ENCODE measurements at places on chromosomes 6 and 20. TPM values are rescaled to one million over a fixed set of nuclear protein-coding genes. Genes with fewer than 3 reads are reported as not detected.

The METTL24 gene
- not detected for total RNA-seq

The ECT2L gene
- not detected for total RNA-seq

The TBX18 gene
- total RNA-seq = 16.7 TPM

The NKAIN4 gene
- total RNA-seq = not detected

The CD93 gene
- total RNA-seq = not detected

The PROKR2 gene
- total RNA-seq = not detected

The DEF6 gene
- 4.5 TPM for total RNA-seq

The THBD gene
- not detected for total RNA-seq

The SLC35A1 gene
- total RNA-seq = 12.5 TPM

The TNNC2 gene
- not detected for total RNA-seq

The LRP11 gene
- total RNA-seq = 28.1 TPM

The ARMC12 gene
- total RNA-seq = 0.21 TPM

The VSTM2L gene
- 0.96 TPM for total RNA-seq

The C6orf15 gene
- total RNA-seq = not detected

The FHL5 gene
- not detected for total RNA-seq

The PRDM13 gene
- not detected for total RNA-seq

The TLDC2 gene
- 0.46 TPM for total RNA-seq

The CALHM4 gene
- 0.24 TPM for total RNA-seq

The VGLL2 gene
- total RNA-seq = not detected

The NXT1 gene
- 19.0 TPM for total RNA-seq

GRCh38 chr6:7921632-7922092, 11.1 kb upstream of the TXNDC5 start:
- no peaks in the 10 kb centered on the region for H3K36me3 ChIP-seq
- H3K4me3 ChIP-seq = no peak overlapping the region
- no peaks in the 10 kb centered on the region for H3K4me1 ChIP-seq
- DNase-seq = no peak

- no peak overlapping the region for H3K4me3 ChIP-seq
- no peaks in the 10 kb centered on the region for H3K36me3 ChIP-seq
- no peaks in the 10 kb centered on the region for H3K4me1 ChIP-seq
- H3K27me3 ChIP-seq = peaks cover 5% of the 10 kb centered on the region
Measured at GRCh38 chr6:150510576-150510975, 89.1 kb upstream of the PLEKHG1 start.

DNA sequence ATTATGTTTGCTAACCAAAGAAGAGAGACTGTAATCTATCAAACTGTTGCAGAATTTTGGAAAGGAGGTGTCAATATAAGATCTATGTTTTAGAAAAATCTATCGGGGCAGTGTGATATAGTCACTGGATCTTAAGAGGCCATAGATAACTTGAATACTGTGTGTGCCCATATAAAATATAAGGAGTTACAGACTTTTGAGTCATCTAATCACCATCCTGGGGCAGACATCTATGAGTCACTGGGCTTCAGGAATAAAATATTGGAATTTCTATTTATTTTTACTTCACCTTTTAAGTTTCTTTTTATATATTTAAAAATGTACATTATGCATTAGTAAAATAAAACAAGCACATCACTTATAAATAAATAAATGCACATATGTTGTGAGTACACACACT, 509.3 kb upstream of the MAN1A1 start:
- no peaks in the 10 kb centered on the region for H3K4me1 ChIP-seq
- no peak overlapping the region for H3K27ac ChIP-seq
- DNase-seq = no peak

- peaks cover 7% of the 10 kb centered on the region for H3K4me1 ChIP-seq
- H3K4me3 ChIP-seq = no peak overlapping the region
- H3K27ac ChIP-seq = no peak overlapping the region
- H3K36me3 ChIP-seq = no peaks in the 10 kb centered on the region
Measured at GRCh38 chr6:118354641-118355040, 193.5 kb upstream of the PLN start.

DNA sequence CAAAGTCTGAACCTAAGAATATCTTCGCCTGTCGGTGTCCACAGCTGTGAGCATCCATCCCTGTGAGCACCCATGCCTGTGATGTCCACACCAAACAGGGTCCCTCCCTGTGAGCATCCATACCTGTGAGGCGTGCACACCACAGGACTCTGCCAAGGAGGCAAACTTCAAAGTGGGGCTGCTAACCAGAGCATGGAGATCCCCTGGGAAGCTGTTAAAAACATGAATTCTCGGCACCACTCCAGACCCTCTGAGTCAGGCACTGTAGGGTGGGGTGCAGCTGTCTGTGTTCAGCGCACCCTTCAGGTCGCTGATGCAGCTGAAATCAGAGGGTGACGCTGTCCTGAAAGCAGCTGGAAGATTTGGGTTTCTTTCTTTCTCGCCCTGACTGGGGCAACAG, 85.4 kb upstream of the NXT1 start:
- H3K27me3 ChIP-seq = peaks cover 4% of the 10 kb centered on the region
- DNase-seq = no peak
- H3K4me3 ChIP-seq = no peak overlapping the region
- H3K4me1 ChIP-seq = no peaks in the 10 kb centered on the region
- H3K27ac ChIP-seq = no peak overlapping the region

DNA sequence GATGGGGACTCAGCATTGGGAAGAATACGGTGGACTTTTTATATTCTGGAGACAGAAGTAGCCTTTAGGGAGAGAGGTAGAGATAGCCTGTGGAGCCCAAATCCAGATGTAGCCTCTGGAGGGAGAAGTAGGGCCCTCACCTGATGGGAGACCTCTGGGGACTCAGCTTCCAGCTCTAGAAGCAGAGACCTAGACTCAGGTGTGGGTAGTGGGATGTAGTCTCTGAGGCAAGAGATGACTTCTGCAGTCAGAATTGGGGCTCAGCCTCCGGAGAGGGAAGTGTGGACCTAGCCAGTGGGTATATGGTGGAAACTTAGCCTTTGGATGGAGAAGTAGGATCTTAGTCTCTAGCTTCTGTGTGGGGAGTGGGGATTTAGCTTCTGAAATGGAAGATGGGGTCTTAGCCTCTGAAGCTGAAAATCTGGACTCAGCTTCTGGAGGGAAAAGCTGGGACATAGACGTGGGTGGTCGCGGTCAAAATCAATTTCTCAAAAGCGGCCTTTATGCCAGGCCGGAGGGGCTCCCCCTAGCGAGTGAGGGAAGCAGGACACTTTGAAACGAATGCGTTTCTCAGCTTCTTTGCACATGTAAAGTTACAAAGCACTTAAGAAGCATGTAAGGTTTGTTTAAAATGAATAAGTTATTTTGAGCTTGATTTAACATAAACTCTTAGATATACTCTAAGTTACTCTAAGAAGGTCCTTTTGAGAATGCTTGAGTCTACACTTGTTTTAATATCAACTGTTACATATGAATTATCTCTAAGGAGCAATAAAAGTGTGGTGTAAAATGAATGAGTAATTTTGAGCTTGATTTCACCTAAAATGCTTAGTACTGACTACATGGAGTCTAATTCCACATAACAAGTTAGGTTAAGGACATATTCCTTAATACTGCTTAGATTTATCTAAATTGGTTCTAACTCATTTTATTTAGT, 12.9 kb upstream of the ZNF343 start:
- DNase-seq = no peak
- H3K4me3 ChIP-seq = peak overlapping the region; percentile 30
- H3K27me3 ChIP-seq = peaks cover 4% of the 10 kb centered on the region
- H3K4me1 ChIP-seq = peaks cover 27% of the 10 kb centered on the region

DNA sequence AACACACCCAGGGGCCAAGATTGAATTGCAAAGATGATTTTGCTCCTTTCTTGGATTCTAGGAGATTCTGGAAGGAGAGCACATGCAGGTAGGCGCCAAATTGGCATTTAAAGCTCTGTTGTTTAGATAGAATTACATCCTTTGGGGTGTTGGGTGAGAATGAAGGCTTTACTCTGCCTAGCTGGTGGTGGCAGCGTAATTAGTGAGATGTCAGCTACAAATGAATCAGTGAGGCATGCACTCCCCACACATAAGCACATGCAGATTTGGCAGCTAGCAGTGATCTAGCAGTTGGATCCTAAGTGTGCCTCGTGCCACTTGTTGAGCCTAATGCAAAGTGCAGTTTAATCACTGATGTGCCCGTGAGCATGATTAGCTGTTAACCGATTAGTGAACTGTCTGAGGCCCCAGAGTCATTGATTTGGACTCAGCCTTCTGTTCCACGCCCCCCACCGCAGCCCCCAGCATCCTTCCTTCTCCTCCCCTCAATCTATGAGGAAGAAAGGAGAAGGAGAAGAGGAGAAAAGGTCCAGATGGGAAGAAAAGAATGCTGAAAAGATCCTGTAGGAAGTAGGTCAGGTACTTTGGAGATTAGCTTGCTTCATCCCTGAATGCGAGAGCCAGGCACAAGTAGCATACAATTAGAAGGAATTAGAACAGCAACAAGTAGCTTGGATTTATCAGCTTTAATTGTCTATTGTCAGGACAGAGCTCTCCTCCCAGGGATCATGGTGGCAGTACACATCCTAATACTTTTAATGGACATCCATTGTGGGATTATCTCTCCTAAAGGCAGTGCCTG, 6.0 kb upstream of the PRDM1 start:
- no peak overlapping the region for H3K27ac ChIP-seq
- H3K4me3 ChIP-seq = no peak overlapping the region
- DNase-seq = no peak
- no peaks in the 10 kb centered on the region for H3K36me3 ChIP-seq
- H3K27me3 ChIP-seq = no peaks in the 10 kb centered on the region

GRCh38 chr20:62762801-62763368, 33.4 kb upstream of the MRGBP start:
- no peaks in the 10 kb centered on the region for H3K36me3 ChIP-seq
- H3K27me3 ChIP-seq = peaks cover 14% of the 10 kb centered on the region
- peaks cover 6% of the 10 kb centered on the region for H3K4me1 ChIP-seq
- H3K4me3 ChIP-seq = no peak overlapping the region

DNA sequence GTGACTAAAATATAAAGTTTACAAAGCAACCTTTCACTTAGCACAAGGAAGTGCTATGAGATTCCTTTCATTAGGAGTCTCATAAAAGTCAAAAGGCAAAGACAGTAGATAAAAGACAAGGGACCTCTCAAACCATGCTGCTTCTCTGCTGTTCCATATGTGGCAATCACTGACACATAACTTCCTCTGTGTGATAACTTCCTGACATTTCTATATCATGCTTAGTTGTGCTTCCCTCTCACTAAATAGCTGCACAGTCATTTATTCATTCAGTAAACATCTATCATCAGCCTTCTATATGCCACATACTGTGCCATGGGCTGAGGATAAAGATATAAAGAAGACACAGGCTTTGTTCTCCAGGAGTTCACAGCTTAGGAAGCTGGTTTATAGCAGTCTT, 214.8 kb upstream of the GRIK2 start:
- no peaks in the 10 kb centered on the region for H3K36me3 ChIP-seq

- no peaks in the 10 kb centered on the region for H3K36me3 ChIP-seq
- peak overlapping the region; percentile 65 for H3K4me3 ChIP-seq
- peak; percentile 95 for DNase-seq
- peaks cover 10% of the 10 kb centered on the region for H3K27me3 ChIP-seq
- H3K27ac ChIP-seq = peak overlapping the region; percentile 44
Measured at GRCh38 chr6:47034926-47035325, 7.2 kb downstream of the ADGRF1 start.

DNA sequence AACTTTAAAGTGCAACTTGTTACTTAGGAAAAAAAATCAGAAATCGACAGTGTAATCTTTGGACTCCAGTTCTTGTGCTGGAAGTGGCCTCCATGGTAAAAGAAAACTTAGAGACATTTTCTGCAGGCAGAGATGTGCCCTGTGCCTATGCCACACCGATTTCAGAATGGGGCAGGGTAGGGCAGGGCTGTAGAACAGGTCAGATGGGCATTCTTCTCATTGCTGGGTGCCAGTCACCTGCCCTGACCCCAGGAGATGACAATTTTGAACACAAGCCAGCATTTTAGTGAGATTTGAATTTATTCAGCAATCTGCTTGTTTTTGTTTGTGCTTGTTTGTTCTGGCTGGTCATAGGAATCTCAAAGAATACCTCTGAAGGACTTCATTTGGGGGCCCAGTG, 63.3 kb downstream of the SASH1 start:
- H3K27me3 ChIP-seq = no peaks in the 10 kb centered on the region
- H3K4me3 ChIP-seq = peak overlapping the region; percentile 62
- peak overlapping the region; percentile 83 for H3K27ac ChIP-seq
- peaks cover 19% of the 10 kb centered on the region for H3K36me3 ChIP-seq
- peaks cover 57% of the 10 kb centered on the region for H3K4me1 ChIP-seq
- no peak for DNase-seq

DNA sequence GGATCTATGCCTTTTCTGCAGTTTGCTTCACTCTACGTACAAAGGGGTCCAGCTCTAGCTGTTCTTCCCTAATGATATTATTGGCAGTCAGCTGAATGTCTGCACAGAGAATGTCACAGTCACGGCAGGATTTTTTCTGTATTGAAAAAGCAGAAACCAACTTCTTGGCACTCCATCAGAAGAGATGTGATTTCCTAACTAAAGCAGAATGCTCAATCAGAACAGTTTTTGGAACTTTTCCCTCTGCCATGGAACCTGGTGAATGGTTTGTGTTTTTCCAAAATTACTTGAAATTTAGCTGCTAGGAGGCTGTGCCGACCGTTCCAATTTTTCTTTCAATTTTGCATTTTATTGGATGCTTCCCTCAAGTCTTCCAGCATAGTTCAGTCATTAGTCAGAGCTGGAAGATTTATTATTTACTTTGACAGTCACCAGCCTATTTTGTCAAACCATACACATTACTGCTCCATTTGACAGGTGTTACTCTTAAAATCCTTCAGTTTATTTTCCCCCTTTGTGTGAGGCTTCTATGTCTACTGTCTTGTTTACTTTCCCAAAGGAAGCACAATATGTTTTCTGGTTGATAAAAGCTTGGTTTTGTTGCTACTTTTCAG, 259.6 kb upstream of the EPHA7 start:
- no peaks in the 10 kb centered on the region for H3K27me3 ChIP-seq
- no peak overlapping the region for H3K27ac ChIP-seq
- H3K36me3 ChIP-seq = no peaks in the 10 kb centered on the region
- H3K4me1 ChIP-seq = no peaks in the 10 kb centered on the region

- DNase-seq = no peak
- peak overlapping the region; percentile 96 for H3K27ac ChIP-seq
- no peaks in the 10 kb centered on the region for H3K27me3 ChIP-seq
- H3K36me3 ChIP-seq = peaks cover 19% of the 10 kb centered on the region
Measured at GRCh38 chr6:116512111-116512559, 696 bp downstream of the CALHM5 start.

GRCh38 chr6:149078211-149078782, 239.2 kb upstream of the TAB2 start:
- H3K27ac ChIP-seq = no peak overlapping the region
- DNase-seq = no peak
- no peak overlapping the region for H3K4me3 ChIP-seq
- H3K36me3 ChIP-seq = peaks cover 7% of the 10 kb centered on the region
- H3K4me1 ChIP-seq = peaks cover 51% of the 10 kb centered on the region

DNA sequence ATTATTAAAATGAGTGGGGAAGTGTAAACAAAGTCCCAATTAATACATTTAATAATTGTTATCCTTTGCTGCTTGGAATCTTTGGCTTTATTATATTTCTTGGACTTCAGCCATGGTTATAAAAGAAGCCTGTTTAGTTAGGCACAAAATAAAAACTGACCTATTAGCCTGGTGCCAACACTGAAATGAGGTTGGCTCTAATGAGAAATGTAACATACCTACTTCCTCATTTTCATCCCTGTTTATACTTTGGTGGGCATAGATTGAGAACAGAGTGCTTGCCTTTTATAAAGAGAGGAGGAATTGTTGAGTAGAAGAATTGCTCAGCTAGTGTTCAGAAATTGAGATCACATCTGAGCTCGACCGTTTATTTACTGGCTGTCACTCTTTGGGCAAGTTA, 471.3 kb downstream of the UTRN start:
- no peak overlapping the region for H3K27ac ChIP-seq
- 0 out of 2 replicates have a peak, but pooled peaks cover 1% of the 10 kb centered on the region for H3K27me3 ChIP-seq
- H3K4me3 ChIP-seq = no peak overlapping the region
- no peaks in the 10 kb centered on the region for H3K36me3 ChIP-seq
- H3K4me1 ChIP-seq = peaks cover 27% of the 10 kb centered on the region

All from HFFc6 (cell line).